ENCODE measurements at places on chromosomes 7 and 10.

DNA sequence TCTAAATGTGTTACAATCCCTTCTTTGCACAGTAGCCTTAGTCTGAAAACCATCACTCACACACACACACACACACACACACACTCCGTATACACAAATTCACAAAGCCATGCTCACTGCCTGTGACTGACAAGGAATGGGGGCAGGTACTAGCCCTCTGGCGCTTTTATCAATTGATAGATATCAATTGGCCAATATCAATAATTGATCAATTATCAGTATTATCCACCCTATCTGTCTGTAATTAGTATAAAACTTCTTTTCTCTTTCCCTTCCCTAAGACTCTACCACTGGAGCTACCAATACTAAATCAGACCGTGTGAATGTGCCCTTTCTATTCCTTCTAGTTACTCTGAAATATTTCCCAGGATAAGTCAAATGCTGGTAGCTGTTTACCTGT is 2.1 kb downstream of the DENND11 start:
- no peak for DNase-seq

DNA sequence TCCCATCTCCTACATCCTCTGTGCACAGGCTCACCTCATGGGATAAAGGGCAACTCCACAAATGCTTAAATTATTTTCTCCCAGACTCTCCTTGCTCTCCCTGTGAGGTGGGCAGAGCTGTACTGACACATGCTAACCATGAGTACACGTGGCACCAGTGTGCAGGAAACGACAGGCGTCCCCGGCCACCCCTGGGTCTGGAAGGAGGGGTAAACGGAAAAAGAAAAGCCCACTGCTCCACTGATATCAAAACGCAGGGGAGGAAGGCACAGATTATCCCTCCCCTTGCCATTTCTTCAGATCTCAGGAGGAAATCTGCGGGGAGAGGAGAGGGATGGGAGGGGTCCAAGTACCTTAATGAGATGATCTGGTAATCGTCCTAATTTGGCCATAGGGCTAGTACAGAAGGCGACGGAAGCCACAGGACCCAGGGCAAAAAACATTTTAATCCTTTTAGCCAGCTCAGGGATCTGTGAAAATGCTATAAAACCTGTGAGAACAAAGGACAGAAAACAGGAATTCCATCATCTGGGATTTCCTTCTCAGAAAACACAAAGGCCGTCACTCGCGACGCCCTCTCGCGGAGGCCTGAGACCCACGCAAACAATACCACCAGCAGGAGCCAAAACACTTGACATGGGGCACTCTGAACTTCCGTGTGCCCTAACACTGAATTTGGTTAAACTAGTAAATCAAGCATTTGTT is 17.8 kb upstream of the CH25H start:
- no peak for DNase-seq

GRCh38 chr10:49120911-49121310 is 5.6 kb upstream of the VSTM4 start:
- no peak for DNase-seq

- no peak for DNase-seq
Observed at GRCh38 chr7:26447116-26447515, 155.5 kb downstream of the SNX10 start.

GRCh38 chr7:108308903-108309302 is 147.3 kb downstream of the NRCAM start:
- DNase-seq: no peak

- no peak for DNase-seq
Observed at GRCh38 chr10:113179265-113179664, 229.2 kb downstream of the TCF7L2 start.

GRCh38 chr7:90092506-90092905 is 61.8 kb upstream of the STEAP1 start:
- DNase-seq: peak; percentile 34

DNA sequence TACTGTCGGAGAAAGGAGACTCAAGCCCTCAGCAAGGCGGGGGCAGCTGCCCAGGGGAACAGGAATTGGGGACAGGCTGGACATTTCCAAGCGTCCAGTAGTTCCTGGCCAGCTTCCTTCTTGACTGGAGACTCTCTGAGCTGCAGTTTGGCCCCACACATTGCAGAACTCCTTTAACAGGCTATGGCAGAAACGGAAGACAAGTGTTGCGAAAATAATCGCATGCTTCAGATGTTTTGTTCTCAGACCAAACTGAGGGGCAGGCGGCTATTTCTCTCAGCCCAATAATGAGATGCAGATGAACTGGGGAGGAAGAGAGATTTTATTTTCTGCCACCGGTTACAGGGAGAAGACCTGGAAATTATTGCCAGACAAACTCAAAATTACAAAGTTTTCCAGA is 88.0 kb upstream of the PFKP start:
- no peak for DNase-seq

DNA sequence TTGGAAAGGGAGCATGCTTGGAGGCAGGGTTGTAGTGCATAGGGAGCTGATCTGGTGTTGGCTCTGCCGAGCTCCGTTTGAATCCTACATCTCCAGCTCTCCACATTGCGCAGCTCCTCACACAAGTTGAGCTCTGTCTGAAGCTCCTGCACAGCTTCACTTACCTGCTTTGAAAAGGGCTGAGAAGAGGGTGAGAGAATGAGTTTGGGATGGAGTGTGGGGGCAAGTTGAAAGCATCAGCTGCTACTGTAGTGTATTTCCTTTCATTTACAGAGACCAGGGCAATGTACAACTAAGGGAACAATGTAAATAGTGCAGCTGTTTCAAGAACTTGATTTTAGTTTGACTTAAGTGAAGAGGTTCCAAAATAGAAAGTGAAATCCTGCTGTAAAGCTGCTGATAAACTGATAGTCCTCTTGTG is 88.5 kb downstream of the VTI1A start:
- peak; percentile 62 for DNase-seq

- no peak for DNase-seq
Observed at GRCh38 chr7:47303695-47304453, 278.0 kb downstream of the TNS3 start.

- DNase-seq: peak; percentile 45
Observed at GRCh38 chr10:88318803-88319202, 264.3 kb downstream of the RNLS start.

- DNase-seq: peak; percentile 41
Observed at GRCh38 chr7:33744293-33745075, 160.9 kb upstream of the BMPER start.

Measured in MM.1S (cell line).